ENCODE measurements at places on chromosomes 2 and 18.

DNA sequence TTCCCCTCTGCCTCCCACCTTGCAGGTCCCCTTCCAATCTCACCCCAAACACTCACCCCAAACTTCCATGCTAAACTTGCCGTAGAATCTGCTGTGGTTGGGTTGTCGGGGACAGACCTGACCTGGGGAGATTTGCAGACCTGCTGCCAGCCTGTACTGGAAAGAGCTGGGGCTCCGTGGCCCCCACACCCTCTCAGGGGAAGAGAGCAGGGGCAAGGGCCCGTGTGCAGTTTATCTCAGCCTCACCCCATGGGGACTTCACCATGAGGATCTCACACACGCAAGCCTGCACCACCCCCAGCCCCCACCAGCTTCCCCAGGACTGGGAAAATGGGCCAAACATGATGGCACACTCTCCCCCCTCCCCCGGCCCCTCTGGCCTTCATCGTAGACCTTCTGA is 30.7 kb downstream of the KCNIP3 start:
- DNase-seq = no peak

GRCh38 chr2:27890924-27891672 is 569 bp downstream of the BABAM2 start:
- peak; percentile 84 for DNase-seq

DNA sequence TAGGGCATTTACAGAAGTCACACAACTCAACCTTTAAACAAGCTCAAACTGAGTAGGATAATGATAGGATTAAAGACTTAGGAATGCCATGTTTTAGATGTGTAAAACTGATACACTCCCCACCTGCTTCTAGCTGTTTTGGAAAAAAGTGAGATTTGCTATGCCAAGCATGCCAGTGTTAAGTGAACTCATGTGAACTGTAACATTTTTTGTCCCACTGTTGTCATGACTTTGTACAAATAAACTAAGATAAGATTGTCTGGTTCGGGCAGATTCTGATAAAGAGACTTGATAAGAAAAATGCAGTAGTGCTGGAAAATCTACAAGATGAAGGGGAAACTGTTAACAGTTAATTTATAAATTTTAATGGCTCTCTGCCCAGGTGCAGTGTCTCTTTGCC is 66.5 kb downstream of the GLS start:
- DNase-seq = peak; percentile 56

DNA sequence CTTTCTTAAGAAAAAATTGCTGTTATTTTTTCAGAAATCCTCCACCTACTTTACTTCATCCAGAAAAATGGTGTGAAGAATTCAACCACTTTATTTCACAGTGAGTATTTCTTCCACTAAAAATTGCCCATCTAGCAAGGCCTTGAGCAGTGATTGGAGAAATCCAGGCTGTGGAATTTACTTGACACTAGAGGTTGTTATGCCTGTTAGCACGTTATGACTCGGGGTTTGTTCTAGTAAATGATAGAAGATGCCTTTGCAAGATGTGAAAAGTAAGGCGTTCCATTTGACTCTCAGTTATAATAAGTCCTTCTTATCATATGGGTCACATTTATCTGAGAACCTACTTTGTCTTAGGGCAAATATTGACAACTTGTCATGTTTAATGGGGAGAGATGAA is 157.4 kb downstream of the MYO3B start:
- no peak for DNase-seq

DNA sequence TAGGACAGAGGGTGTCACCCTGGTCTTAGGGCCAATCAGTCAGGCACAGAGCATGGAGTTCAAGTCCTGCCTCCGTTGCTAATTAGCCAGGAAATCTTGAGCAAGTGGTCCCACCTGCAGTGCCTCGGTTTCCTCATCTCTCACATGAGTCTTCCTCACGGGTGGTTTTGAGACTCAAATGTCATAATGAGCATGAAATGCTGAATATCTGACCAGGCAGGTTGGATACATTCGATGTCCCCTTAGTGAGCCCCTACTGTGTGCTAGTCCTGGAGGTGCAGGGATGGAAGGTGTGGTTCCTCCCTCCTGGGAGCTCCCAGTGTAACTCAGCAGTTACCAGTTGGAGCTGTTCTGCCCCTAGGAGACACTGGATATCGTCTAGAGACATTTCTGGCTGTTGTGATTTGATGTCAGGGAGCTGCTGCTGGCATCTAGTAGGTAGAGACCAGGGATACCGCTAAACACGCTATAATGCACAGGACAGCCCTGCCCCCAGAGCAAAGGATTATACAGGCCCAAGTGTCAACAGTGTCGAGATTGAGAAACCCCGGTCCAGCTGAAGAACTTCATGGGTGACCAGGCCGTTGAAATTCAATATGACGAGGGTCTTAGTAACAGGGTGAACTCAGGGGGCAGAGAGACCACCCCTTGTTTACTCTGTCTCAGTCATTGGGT is 118.5 kb upstream of the TWIST2 start:
- no peak for DNase-seq

GRCh38 chr2:189188115-189188805 is 8.7 kb upstream of the COL5A2 start:
- DNase-seq = no peak

- peak; percentile 74 for DNase-seq
Observed at GRCh38 chr2:118882693-118883336, 35.4 kb upstream of the EN1 start.

- DNase-seq = no peak
Observed at GRCh38 chr18:40534723-40535122, 1420.3 kb upstream of the PIK3C3 start.

GRCh38 chr2:237682856-237683670 is 55.7 kb downstream of the LRRFIP1 start:
- no peak for DNase-seq

DNA sequence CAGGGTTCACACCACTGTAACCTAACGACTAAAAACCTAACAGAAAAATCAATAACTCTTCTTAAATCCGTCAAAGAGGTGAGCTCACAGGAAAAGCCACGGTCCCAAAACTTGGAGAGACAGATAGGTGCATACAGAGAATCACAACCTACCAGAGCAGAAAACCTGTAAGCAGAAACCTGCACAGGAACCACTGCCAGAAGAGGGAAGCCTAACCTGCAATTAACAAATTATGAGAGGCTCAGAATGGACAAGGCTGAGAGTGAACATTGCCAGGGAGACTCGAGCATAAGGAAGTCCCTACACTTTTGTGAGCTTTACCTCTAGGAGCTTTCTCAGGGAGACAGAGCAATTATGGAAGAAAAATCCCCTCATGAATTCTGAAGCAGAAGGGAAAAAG is 156.2 kb upstream of the NETO1 start:
- no peak for DNase-seq
